ENCODE measurements at places on chromosomes 7 and 10.

DNA sequence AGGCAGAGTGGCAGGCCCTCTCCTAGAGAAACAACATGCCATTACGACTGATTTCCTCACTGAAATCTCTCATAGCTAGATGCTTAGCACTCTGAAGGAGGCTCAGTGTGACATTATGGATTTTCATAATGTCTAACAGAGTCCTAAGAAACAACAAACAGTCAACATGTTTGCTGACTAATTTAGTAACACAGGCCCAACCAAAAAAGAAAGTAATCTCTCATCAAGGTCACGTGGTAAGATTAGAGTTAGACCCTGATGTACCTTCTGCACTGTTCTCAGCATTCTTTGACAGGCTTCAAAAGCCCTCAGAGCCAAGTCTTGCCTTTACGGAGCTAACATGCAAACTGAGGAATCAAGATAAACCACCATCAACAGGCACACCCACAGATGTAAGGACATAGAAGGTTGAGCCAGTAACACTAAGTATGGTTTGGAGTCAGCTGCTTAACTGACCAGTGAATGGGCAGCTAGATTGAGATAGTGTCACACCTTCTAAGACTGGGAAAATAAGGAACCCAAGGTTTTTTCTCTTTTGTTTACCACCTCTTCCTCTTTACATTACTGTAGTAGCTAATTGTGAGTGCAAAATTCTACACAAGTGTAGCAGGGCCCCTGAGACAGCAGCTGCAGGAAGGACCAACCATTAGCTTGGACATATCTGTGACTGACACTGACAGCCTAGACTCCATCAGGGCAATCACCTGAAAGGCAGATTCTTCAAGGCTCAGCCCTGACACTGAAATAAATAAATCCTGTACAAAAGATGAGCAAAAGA, 15.3 kb upstream of the KCNIP2 start:
- DNase-seq: no peak

GRCh38 chr7:42262964-42263363, 26.0 kb upstream of the GLI3 start:
- DNase-seq: no peak

- DNase-seq: no peak
These were observed 7.4 kb downstream of the ADCYAP1R1 start for GRCh38 chr7:31059551-31059950.

DNA sequence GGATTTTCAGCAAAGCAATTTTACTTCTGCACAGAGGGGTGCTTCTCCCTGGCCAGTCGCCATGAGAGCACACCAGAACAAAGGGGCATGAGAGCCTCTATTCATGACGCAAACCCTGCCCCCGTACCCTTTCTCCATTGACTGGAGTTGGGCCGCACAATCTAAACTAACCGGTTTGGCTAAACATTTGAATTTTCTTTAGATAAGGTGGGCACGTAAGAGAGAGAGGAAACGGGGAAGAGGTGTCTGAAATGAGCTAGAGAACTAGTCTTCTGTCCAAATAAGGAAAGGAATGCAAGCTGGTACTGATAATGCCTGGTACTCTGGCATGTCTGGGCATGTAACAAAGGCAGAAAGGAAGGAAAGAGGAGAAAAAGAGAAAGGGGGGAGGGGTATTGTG, 13.2 kb upstream of the SCIN start:
- no peak for DNase-seq

DNA sequence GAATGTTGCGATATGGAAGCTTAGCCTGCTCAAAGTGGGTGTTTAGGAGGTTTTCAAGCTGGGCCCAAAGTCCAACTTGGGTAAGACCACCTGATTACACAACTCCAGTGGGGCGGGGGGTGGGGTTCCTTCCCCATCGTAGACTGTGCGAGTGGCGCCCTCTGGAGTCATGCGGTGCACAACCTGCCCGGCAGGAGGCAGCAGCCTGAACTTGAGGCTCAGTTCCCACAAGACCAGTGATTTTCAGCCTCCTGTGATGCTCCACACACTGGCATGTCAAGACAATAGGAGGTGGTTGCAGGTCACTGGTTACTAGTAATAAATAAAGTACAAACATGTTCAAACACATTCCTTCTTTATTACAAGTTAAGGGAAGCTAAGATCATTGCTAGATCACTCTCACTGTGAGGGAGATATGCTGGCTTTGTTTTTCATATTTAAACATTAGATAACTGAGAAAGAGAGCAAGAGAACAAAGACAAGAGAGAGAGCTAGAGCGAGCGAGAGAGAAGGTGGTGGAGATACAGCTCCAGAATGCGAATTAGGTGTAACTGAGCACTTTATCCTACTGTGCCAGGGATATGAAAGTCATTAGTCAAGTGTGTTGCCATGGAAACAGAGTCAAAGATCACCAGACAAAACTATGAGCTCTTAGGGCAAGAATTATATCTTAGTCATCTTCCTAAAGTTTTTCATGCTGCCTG, 97.4 kb upstream of the BMPER start:
- no peak for DNase-seq

Measured in activated T-helper 1 cell treated with Interleukin-2 at 50 U/mL for 16 hours (primary cell).